M059J (cell line): ENCODE measurements at places on chromosomes 7 and 10.

GRCh38 chr10:26776258-26776657 lies 78.8 kb downstream of the PDSS1 start:
- peak; percentile 32 for DNase-seq

DNA sequence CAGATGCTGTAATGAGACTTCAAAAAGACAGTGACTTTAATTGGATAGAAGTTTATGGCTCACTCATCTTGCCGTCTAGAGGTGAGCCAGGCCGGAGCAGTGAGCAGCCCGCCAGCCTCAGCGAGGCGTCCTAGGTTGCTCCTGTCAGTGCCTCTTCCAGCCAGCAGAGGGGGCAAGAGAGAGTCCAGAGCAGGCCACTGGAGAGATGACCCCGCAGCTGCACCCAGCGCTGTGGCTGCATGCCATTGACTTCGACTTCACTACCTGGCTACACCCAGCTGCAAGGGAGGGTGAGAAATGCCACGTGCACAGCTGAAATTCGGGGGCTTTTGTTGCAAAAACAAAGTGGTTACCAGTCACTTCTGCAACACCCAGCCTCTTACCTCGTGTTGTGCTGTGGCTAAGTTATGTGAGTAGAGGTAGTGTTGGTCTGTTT lies 26.5 kb downstream of the NUB1 start:
- DNase-seq, result peak; percentile 70

GRCh38 chr10:18793951-18794350 lies 134.7 kb downstream of the ARL5B start:
- peak; percentile 6 for DNase-seq

- DNase-seq, result peak; percentile 65
Observed at GRCh38 chr7:100053215-100053614, 3.6 kb downstream of the ZSCAN21 start.

DNA sequence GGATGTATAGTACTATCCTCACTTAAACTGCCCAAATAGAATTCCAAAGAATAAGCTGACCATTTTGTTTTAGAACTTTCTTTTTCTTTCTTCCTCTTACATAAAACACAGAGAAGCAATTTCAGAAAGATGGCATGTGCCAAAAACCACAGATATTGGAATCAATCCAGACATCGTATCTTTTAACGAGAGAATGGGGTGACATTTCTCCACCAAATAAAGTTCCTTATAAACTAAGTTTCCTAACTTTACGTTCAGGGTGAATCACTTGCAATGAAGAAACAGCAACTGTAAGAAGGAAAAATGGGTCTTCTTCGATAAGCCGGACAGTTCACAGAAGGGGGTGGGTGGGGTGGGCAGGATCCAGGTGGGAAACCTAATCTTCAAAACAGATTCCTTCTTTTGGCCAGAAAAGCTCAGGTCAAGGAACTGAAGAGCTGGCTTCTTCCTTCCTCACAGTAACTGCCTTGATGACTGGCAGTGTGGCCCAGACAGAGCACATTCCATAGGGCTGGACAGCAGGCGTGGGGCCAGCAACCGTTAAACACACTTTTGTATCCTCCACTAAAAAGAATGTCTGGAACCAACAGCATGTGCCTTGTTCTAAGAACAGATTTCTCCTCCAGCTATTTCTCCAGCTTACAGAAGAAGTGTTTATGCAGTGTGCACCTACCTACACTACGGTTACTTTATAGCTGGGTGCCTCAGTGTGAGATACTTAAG lies 31.5 kb downstream of the CREB3L2 start:
- peak; percentile 94 for DNase-seq

DNA sequence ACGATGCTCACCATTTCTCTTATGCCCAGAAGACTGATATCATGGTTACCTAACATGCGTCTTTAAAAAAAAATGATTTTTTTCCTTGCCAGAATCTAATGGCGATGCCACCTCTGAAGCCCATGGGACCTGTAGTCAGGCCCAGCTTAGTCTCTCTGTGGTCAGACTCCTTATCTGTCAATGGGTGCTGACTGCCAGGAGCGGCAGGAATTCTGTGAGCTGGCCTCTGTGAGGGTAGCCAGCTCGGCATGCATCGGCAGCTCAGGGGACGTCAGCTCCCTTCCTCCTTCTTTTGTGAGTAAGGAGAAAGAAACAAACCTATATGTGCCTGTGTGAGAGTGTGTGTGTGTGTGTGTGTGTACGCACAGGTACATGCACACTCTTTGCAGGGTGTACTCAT lies 49.9 kb upstream of the ZRANB1 start:
- DNase-seq, result no peak

- DNase-seq, result no peak
Observed at GRCh38 chr10:116756277-116756676, 13.9 kb upstream of the HSPA12A start.

- DNase-seq, result no peak
Observed at GRCh38 chr7:1396195-1396594, 63.1 kb downstream of the MICALL2 start.

DNA sequence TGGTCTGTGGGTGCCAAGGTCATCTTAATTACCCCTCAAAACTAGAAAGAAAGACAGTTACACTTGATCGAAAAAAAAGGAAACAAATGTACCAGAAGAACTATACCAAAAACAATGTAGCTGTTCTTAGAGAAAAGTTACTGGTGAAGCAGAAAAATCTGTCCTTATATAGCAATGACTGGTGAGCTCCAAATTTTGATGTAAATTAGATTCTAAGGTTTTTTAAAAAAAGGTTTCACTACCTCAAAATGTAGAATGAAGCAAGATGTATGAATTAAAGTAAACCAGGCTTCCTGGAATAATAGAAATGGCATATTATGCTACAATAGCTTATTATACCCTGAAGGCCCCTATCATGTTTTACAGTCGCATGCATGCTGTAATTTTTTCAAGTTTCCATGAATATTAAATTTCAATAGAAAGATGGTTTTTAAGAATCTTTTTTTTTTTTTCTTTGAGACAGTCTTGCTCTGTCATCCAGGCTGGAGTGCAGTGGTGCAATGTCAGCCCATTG lies 28.4 kb upstream of the FKBP9 start:
- DNase-seq, result no peak

GRCh38 chr7:86904949-86905834 lies 154.3 kb downstream of the ELAPOR2 start:
- peak; percentile 28 for DNase-seq

- no peak for DNase-seq
Observed at GRCh38 chr10:82190432-82191260, 315.7 kb downstream of the NRG3 start.

- peak; percentile 20 for DNase-seq
Observed at GRCh38 chr10:104090611-104091010, 4.9 kb upstream of the COL17A1 start.

DNA sequence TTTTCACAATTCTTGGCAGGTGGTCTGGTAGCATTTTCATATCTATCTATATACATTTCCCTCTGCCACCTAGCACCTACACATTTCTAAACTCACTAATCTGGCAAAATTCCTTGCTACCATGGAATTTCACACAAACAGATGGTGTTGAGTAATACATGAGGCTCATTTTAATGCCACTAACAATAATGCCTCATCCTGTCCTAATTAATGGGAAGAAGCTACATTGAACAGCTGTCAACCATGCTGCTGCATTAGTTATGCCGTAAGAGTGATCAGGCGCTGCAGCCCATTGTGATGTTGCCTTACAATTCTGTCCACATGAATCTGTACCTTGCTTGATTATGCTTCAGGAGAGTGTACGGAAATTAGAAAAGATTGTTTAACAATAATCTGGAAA lies 23.2 kb downstream of the COL1A2 start:
- no peak for DNase-seq

GRCh38 chr7:100753750-100754149 lies 20.4 kb downstream of the ZAN start:
- DNase-seq, result no peak

GRCh38 chr7:151248346-151249033 lies at the start of gene SMARCD3:
Gene SMARCD3 (minus strand): TSS chr7:151248694. CDS start chr7:151248562, 132 bp downstream.
- DNase-seq, result peak; percentile 54

DNA sequence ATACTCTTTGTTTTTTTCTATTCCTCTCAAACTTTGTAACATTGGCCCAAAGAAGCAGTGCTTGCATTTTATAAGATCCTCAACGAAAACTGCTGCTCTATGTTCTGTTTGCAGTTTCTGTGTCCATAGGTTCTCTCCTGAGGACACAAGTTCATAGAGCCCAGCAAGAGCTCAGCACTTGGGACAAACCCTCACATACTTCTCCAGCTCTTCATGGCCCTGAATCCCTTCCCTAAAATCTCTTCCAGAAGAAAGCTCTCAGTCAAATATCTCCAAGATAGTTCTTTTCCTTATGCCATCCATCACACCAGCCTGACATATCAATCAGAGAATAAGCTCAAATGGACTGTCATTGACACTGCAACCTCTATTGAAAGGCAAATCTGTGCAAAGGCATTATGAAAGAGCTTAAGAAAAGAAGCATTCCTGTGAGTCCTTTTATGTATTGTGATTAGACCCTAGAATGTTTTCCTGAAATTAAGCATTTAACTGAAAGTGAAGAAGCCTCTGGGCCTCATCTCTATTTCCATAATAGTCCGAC lies 405.5 kb downstream of the ANKRD7 start:
- DNase-seq, result no peak

DNA sequence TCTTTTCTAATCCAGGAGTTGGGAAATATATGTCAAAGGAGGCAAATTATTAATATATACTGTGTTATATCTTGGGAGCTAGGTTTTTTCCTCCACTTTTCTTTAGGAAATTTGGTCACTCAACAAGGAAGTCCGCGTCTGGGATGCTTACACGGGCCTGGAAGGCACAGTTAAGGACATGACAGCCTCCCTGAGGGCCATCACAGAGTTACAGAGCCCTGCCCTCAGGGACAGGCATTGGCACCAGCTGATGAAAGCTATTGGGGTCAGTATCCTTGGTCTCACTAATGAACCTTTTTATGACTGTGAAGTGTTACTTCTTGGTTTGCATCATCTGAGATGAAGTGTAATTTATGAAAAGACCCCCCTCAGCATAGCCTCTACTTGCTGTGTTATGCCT lies 74.7 kb downstream of the DNAH11 start:
- no peak for DNase-seq

GRCh38 chr7:143002898-143003297 lies 24.0 kb downstream of the OR9A2 start:
- DNase-seq, result no peak

DNA sequence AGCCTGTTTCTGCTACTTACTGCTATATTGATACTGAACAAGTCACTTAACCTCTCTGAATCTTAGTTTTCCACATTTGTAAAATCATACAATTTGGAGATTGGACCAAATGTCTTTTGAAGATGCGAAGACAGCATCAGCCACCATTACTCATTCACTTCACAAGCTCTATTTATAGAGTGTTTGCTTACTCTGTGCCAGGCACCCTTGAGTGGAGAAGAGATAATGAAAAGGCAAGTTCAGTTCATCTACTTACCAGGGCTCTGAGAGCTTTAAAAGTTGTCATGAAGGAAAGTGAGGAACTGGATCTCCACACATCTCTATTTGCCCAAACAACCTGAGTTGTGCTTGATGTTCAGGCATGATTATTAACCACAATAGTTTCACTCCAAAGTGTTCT lies 277.5 kb downstream of the CSTF2T start:
- no peak for DNase-seq

- peak; percentile 69 for DNase-seq
Observed at GRCh38 chr10:71074176-71074755, 138.1 kb upstream of the UNC5B start.

GRCh38 chr7:27585781-27586447 lies 76.8 kb downstream of the HIBADH start:
- DNase-seq, result no peak

GRCh38 chr10:110568055-110568735 lies 700 bp downstream of the SMC3 start:
- DNase-seq, result peak; percentile 45

GRCh38 chr7:64999165-65000004 lies 7.1 kb downstream of the ERV3-1 start:
- DNase-seq, result no peak

DNA sequence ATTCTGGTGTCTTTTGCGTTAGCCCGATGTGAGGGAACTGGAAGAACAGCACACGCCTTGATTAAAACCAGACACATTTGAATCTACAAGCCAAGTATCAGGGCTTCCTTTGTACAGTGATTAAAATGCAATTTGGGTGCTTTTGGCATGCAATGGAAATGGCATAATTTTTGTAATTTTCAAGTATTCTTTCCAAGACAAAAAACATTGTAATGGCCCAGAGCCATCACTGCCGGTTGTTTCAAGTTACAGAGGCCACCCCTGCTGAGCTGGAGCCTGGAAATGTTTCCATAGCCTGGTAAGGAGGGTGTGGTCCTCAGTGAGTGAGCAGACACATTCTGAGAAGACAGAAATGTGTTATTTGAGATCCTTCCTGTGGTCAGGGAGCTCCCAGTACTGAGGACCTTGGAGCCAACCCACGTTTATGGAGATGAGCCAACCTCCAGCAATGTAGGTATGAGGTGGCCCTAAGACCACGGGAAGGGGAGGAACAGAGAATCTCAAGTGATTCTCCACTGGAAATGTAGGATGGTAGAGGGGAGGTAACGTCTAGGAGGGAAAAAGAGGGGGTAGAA lies 20.9 kb downstream of the TEX36 start:
- peak; percentile 96 for DNase-seq

- peak; percentile 64 for DNase-seq
Observed at GRCh38 chr10:32981760-32982159, 23.7 kb upstream of the ITGB1 start.

DNA sequence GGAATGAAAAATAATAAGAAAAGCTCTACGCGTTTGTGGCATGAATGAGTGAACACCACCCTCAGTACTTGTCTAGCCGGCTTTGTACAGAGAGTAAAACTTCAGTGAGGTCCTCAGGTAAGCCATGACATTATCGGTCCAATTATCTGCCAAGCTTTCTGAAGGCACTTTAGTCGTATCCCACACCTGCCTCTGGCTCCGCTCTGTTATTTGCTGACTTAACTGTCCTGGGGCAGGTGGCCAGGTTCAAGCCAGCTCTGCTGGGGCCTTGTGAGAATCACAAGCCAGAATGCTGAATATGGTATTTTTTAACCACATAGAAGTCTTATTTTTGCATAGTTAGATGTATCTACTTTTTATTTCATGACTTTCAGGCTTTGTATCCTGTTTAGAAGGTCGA lies 66.0 kb upstream of the FHIP2A start:
- no peak for DNase-seq

- no peak for DNase-seq
Observed at GRCh38 chr7:83873459-83873858, 224.5 kb upstream of the SEMA3E start.

GRCh38 chr10:71471006-71471405 lies 74.3 kb downstream of the CDH23 start:
- no peak for DNase-seq

DNA sequence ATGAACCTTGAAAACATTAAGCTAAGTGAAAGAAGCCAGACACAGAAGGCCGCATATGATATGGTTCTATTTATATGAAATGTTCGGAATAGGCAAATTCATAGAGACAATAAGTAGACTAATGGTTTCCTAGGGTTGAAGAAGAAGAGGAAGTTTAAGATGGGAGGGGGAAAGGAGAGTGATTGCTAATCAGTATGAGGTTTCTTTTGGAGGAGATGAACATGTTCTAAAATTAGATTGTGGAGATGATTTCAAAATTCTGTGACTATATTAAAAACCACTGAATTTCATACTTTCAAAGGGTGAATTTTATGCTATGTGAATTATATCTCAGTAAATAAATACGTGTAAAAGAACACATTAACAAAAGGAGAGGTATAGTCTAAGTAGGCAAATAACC lies 176.4 kb upstream of the HPS1 start:
- DNase-seq, result no peak

- no peak for DNase-seq
Observed at GRCh38 chr10:132617737-132618052, 80.1 kb downstream of the INPP5A start.
